ENCODE measurements at places on chromosomes 16 and 17.

GRCh38 chr16:88083582-88083981, 132.3 kb downstream of the BANP start:
- DNase-seq: no peak

DNA sequence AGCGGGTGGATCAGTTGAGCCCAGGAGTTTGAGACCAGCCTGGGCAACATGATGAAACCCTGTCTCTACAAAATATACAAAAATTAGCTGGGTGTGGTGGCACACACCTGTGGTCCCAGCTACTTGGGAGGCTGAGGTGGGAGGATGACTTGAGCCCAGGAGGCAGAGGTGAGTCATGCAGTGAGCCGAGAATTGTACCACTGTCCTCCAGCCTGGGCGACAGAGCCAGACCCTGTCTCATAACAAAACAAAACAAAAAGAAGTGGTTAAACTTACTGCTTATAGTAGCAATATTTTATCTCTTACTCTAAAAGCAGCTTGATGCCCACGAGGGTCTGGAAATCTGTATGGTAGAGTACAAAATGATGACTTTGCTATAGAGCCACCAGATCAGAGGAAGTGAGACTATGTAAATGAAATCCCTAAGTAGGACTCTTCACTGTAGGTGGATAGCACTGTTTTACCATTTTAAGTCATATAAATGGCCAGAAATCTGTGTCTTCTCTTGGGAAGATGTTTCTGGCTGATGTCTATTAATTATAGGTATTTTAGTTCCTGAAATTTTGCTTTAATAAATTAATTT, 60.4 kb upstream of the MRC2 start:
- no peak for DNase-seq

GRCh38 chr17:10144982-10145381, 53.4 kb downstream of the GAS7 start:
- no peak for DNase-seq

- DNase-seq: no peak
Observed at GRCh38 chr16:68227183-68227793, 8.6 kb downstream of the ESRP2 start.

- DNase-seq: no peak
Observed at GRCh38 chr16:80341263-80341662, 199.5 kb upstream of the DYNLRB2 start.

DNA sequence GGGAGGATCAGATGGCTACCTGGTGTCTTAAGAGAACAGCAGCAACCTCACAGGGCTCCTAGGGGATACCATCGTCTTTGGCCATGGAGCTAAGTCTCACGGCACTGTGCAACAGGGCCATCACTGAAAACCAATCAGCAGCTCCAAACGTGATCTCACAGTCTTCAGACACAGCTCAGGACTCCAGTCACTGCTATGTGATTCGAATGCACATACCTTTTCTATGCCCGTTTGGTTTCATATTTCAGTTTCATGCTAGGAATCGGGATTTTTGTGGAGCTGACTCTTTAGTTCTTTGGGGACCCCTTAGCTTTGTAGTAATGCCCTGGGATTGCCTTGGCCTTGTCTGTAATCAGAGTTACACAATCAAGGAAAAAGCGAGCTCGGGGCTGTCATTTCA, 162.8 kb upstream of the CDH11 start:
- DNase-seq: no peak

Data from NCI-H2227 treated with DMSO at 0.1 percent for 48 hours (cell line).